Activated CD8-positive, alpha-beta memory T cell treated with anti-CD3 and anti-CD28 coated beads, Interleukin-2, amount 10 ng/mL, durations not matched to agents 7 days and 5 days (primary cell): ENCODE measurements at places on chromosomes 7 and 10. TPM values are rescaled to one million over a fixed set of nuclear protein-coding genes. Genes with fewer than 3 reads are reported as not detected.
A peak's percentile ranks its signal among the peaks of the same experiment; 100 is the strongest.

DNA sequence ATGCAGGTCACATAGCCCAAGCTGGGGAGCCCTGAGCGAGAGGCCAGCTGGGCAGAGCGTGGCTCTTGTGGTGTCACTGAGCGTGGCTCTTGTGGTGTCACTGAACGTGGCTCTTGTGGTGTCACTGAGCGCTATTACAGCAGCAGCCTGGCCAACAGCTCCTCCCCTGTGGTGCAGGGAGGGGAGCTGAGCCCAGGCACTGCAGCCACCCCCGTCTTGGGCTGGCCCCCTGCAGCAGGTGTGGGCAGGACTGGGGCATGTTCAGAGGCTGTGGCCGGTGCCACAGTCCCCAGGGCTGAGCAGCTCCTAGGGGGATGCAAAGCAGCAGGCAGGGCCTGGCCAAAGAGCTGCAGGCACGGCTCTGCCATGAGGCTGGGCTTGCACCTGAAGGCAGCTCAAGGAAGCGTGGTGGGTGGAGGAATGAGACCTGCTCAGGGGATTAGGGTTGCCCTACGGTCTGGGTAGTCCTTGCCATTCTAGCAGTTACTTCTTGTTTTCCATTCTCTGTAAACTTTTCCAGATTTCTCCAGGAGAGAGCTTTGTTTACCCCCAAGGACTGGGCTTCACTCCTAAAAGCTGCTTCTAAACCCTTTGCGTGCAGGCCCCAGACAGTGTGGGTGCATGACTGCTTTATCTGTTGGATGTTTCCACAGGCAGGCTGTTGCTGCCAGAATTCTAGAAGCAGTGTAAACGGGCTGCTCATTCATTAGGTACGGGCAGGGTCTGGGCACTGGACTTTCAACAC, 29.2 kb downstream of the ZNF783 start:
- peak; percentile 74 for DNase-seq

DNA sequence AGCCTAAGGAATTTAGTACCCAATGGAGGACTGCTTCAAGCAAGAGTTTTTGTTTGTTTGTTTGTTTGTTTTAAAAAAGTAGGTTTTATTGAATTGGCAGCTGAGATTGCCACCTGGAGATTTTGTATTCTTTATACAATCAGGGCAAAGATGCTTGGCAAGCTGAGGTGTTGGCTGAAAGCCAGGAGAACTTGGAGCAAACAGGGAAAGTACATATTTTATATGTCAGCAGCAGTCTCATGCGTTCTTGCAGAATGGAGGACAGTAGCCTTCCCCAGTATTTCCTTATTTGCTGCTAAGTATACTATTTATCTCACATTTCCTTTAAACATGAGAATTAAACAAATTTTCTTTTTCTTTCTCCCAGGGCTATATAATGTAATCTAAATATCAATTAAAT, 22.6 kb upstream of the ICA1 start:
- DNase-seq, result no peak

- DNase-seq, result no peak
Observed at GRCh38 chr7:127413962-127414361, 21.5 kb upstream of the ZNF800 start.

DNA sequence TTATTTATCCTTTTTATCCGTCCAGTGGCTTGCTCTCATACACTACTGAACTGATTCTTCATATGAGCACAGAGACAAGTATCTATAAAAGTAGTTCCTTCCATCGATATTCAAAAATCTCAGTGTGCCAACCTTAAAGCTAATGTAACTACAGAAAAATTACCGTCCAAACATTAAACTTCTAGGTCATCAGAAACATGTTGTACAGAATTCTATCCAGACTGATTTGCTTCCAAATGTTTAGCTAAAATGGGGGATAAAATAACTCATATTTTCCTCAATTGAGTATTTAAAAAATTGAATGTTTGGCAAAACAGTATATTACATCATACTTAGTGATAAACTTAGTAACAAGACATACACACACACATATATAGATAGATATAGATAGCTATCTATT, 584.7 kb upstream of the SEMA3D start:
- no peak for DNase-seq

LHFPL3 gene
- not detected for total RNA-seq

LRRN3 gene
- total RNA-seq, result 154 TPM

LIPK gene
- not detected for total RNA-seq

- no peak for DNase-seq
Observed at GRCh38 chr10:74282151-74282847, 131.3 kb downstream of the ADK start.

DNA sequence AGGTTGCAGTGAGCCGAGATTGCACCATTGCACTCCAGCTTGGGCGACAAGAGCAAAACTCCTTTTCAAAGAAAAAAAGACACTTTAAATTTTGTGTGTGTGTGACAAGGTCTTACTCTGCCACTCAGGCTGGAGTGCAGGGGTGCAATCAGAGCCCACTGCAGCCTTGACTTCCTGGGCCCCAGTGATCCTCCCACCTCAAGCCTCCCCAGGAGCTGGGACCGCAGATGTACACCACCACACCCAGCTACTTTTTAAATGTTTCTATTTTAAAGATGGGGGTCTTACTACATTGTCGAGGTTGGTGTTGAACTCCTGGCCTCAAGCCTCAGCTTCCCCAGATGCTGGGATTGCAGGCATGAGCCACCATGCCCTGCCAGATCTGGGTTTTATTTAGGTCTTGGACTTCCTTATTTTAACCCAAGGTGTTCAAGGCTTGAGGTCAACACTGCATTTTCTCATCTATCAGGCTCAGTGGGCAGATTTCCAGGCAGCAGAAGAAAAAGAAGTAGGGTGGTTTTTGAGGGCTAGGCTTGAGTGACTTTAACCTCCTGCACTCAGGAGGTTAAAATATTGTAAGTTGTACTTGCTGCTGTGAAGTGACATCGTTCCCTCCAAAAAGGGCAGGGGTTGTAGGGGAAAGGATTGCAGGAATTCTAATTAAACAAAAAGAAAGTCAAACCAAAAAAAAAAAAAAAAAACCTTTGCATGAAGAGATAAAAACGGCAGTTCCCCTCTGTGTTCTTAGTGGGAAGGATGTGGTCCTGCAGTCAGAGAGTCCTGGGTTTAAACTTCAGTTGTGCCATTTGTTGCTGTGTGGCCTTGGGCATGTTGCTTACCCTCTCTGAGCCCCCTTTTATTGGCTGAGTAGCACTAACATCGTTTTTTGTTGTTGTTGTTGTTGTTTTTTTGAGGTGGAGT, 71.5 kb downstream of the CARD11 start:
- DNase-seq, result peak; percentile 62

DNA sequence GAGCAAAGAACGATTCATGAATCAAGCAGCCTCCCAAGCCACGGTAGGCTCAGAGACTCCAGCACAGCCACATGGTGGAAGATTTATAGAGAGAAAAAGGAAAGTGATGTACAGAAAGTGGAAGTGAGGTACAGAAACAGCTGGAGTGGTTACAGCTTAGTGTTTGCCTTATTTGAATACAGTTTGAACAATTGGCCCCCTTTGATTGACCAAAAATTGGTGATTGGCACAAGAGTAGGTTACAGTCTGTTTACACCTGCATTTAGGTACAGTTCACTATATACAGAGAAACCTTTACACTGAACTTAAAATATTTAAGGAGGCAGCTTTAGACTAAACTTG, 136.4 kb upstream of the ASAH2 start:
- no peak for DNase-seq

SPAM1 gene
- total RNA-seq, result not detected

FAM25G gene
- not detected for total RNA-seq
